ENCODE measurements at places on chromosomes 2 and 18. TPM values are rescaled to one million over a fixed set of nuclear protein-coding genes. Genes with fewer than 3 reads are reported as not detected.

Gene FEV
- total RNA-seq = not detected

Gene UGT1A10
- total RNA-seq = not detected

Gene RGPD3
- total RNA-seq = 0.14 TPM

Gene KLHL30
- 0.25 TPM for total RNA-seq

- H3K36me3 ChIP-seq = no peaks in the 10 kb centered on the region
- H3K4me3 ChIP-seq = no peak overlapping the region
- H3K4me1 ChIP-seq = peaks cover 14% of the 10 kb centered on the region
- H3K27ac ChIP-seq = no peak overlapping the region
These were observed 18.0 kb upstream of the HK2 start for GRCh38 chr2:74815941-74816340.

DNA sequence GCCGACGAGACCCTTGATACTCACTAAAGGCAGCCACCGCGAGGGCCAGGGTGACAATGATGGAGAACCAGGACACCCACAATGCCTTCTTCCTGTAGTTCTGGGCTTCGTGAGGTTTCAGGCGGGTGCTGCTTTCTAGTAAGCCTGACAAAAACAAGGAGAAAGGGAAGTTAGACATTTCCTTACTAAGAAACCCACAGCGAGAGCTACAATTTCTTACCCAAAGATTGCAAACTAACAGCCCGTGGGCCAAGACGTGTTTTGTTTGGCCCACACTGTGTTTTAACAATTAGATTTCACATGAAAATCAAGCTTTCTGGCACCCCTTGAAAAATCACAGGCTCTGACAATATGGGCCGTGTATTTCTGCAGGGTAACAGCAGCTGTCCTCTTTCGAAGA is 5.6 kb downstream of the TMEM163 start:
- no peak overlapping the region for H3K4me3 ChIP-seq
- H3K36me3 ChIP-seq = no peaks in the 10 kb centered on the region
- H3K27me3 ChIP-seq = peaks cover 79% of the 10 kb centered on the region
- H3K4me1 ChIP-seq = peaks cover 12% of the 10 kb centered on the region

- H3K4me3 ChIP-seq = no peak overlapping the region
- DNase-seq = no peak
- H3K4me1 ChIP-seq = no peaks in the 10 kb centered on the region
- H3K36me3 ChIP-seq = no peaks in the 10 kb centered on the region
- H3K27ac ChIP-seq = no peak overlapping the region
These were observed 102.9 kb downstream of the TGFA start for GRCh38 chr2:70450641-70451250.

GRCh38 chr2:128024816-128025215 is 3.0 kb downstream of the SAP130 start:
- no peaks in the 10 kb centered on the region for H3K36me3 ChIP-seq
- DNase-seq = no peak
- no peak overlapping the region for H3K4me3 ChIP-seq
- H3K27me3 ChIP-seq = peaks cover 3% of the 10 kb centered on the region

- no peak overlapping the region for H3K27ac ChIP-seq
- no peaks in the 10 kb centered on the region for H3K27me3 ChIP-seq
These were observed 1205.2 kb downstream of the SUCLG1 start for GRCh38 chr2:83253848-83254247.

GRCh38 chr2:15983496-15983895 is 43.1 kb downstream of the MYCN start:
- H3K27ac ChIP-seq = no peak overlapping the region
- no peak for DNase-seq
- no peak overlapping the region for H3K4me3 ChIP-seq
- H3K27me3 ChIP-seq = no peaks in the 10 kb centered on the region

DNA sequence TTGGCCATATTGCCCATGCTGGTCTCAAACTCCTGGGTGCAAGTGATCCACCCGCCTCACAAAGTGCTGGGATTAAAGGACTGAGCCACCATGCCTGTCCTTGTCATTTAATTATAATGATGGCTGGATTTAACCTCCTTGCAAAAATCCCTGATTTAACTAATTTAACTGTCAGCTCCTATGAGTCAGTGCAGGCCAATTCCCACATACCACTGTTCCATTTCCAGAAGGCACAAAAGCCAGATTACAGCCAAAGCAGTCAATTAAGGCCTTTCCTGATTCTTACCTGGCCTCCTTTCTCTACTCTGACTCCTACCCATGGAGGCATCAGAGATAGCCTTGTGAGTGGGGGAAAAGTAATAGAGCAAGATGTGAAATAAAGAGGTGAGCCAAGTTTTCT is 12.3 kb upstream of the SLC35F5 start:
- no peaks in the 10 kb centered on the region for H3K27me3 ChIP-seq
- no peak overlapping the region for H3K4me3 ChIP-seq
- peaks cover 3% of the 10 kb centered on the region for H3K36me3 ChIP-seq
- no peaks in the 10 kb centered on the region for H3K4me1 ChIP-seq
- DNase-seq = no peak

- H3K27me3 ChIP-seq = no peaks in the 10 kb centered on the region
- DNase-seq = no peak
- no peak overlapping the region for H3K27ac ChIP-seq
- no peak overlapping the region for H3K4me3 ChIP-seq
- no peaks in the 10 kb centered on the region for H3K36me3 ChIP-seq
These were observed 207.7 kb downstream of the TNS1 start for GRCh38 chr2:217795067-217795466.

- H3K27ac ChIP-seq = no peak overlapping the region
- H3K4me1 ChIP-seq = no peaks in the 10 kb centered on the region
- H3K4me3 ChIP-seq = no peak overlapping the region
- no peak for DNase-seq
These were observed 22.5 kb upstream of the DNAJC27 start for GRCh38 chr2:24994146-24994724.

GRCh38 chr2:226074391-226074790 is 674.9 kb downstream of the NYAP2 start:
- no peaks in the 10 kb centered on the region for H3K27me3 ChIP-seq
- DNase-seq = no peak
- no peak overlapping the region for H3K4me3 ChIP-seq
- H3K27ac ChIP-seq = no peak overlapping the region
- H3K36me3 ChIP-seq = no peaks in the 10 kb centered on the region
- no peaks in the 10 kb centered on the region for H3K4me1 ChIP-seq

GRCh38 chr2:177692783-177693269 is 300.3 kb downstream of the AGPS start:
- no peak for DNase-seq
- no peak overlapping the region for H3K27ac ChIP-seq
- H3K4me3 ChIP-seq = no peak overlapping the region
- no peaks in the 10 kb centered on the region for H3K36me3 ChIP-seq
- H3K27me3 ChIP-seq = no peaks in the 10 kb centered on the region

- H3K27me3 ChIP-seq = peaks cover 68% of the 10 kb centered on the region
- peaks cover 20% of the 10 kb centered on the region for H3K4me1 ChIP-seq
- DNase-seq = peak; percentile 66
These were observed 30.6 kb upstream of the TMBIM1 start for GRCh38 chr2:218322768-218323525.

Data from neural crest cell (in vitro differentiated cells).